GM20000 (cell line): ENCODE measurements at places on chromosomes 4 and X.

- DNase-seq, result no peak
These were observed 416.7 kb upstream of the MAOA start for GRCh38 chrX:43239356-43239755.

- no peak for DNase-seq
These were observed 274.1 kb upstream of the GK2 start for GRCh38 chr4:79682161-79682560.

- DNase-seq, result no peak
These were observed 174.6 kb upstream of the PGRMC2 start for GRCh38 chr4:128462103-128462783.

DNA sequence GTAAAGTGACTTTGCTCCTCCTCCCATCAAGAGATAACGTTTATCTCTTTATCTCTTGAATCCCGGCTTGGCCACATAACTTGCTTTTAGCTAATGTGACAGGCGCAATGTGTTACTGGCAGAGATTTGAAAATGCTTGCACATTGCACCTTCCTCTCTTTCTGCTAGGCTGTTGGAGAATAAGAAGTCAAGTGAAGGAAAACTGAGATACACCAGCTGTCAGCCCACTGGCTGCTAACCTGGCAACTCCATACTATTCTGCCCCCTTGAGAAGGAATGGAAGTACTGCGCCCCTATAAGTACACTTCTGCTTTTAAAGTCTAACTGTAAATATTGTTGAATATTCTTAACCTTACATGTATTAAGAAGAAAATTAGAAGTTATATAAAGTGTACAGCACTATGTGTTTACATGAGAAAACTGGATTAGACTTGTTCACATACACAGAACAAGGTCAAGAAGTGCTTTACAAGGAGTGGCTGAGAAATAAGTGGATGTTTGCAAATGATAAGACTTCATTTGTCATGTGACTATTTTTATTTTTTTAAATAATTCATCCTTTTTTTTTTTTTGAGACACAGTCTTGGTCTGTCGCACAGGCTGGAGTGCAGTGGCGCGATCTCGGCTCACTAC lies 424.5 kb upstream of the CTSO start:
- peak; percentile 34 for DNase-seq

- no peak for DNase-seq
These were observed 87.4 kb upstream of the SLC7A11 start for GRCh38 chr4:138329506-138330070.

DNA sequence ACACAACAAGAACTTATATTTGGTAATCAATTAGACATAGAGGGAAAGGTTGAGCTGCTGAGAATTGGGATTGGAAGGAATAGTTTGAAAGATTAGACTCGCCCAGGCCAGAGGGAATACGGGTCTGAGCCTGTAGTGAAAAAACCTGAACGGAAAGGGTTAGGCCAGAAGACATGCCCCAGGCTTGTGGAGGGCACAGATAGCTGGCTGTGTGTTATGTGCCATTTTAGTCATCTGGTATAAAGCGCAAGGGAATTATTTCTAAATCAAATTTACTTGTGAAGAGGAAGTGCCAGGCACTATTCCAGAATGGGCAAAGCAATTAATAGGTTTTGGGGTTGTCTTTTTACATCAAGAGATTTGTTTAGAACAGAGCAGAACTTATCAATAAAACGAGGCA lies 187.5 kb upstream of the ANKRD50 start:
- DNase-seq, result no peak

GRCh38 chrX:43661521-43662240 lies 5.6 kb downstream of the MAOA start:
- DNase-seq, result no peak

- DNase-seq, result no peak
These were observed 21.6 kb downstream of the LUZP4 start for GRCh38 chrX:115311139-115311538.

DNA sequence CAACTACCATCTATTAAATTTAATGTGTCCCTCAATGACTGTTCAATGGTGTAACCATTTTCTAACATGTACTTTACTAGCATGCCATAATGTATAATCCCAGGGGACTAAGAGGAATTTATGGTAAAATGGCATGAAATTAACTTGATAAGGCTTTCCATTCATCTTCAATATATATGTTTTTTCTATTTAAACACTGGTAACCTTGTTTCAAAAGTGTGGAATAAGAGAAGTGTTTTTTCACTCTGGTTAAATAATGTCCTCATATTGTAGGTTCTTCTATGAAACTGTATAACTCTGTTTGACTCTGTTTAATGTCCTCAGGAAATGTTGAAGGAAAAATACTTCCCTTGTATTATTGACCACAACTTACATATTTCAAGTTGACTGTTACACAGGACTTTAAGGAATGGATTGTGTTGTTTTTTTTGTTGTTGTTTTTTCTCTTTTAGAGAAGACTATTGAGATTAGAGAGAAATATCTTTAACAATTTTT lies 113.8 kb upstream of the ARSJ start:
- DNase-seq, result no peak

- no peak for DNase-seq
These were observed 75.5 kb upstream of the ADRA2C start for GRCh38 chr4:3690551-3691152.

GRCh38 chr4:30881985-30882384 lies 161.8 kb downstream of the PCDH7 start:
- no peak for DNase-seq

DNA sequence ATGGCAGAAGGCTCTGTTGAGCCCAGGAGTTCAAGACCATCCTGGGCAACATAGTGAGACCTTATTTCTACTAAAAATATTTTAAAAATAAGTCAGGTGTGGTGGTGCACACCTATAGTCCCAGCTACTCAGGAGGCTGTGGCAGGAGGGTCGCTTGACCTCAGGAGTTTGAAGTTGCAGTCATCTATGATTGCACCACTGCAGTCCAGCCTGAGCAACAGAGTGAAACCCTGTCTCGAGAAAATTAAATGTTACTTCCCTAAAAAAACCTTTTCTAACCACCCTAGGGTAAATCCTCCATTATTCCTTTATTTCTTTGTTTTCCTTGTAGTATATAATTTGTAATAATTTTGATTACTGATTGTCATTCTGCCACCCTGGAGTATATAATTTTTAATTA lies 7.9 kb downstream of the FAM200B start:
- DNase-seq, result no peak

DNA sequence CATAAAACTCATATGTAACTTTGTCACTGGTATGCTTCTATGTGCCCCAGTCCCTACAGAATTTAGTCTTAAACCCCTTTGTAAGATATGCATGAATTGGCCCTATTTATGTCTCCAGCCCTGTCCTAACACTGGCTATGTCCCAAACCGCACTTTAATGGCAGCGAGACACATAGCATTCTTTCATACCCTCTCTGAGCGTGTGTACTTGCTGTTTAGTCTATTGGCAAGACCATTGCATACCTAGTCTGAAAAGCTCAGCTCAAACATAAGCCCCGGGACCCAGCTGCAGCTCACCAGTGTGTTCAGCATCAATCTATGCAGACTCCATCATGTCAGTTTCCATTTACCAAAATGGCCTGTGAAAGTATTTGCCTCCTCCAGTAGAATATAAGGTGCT lies 1018.4 kb upstream of the TENM3 start:
- no peak for DNase-seq

DNA sequence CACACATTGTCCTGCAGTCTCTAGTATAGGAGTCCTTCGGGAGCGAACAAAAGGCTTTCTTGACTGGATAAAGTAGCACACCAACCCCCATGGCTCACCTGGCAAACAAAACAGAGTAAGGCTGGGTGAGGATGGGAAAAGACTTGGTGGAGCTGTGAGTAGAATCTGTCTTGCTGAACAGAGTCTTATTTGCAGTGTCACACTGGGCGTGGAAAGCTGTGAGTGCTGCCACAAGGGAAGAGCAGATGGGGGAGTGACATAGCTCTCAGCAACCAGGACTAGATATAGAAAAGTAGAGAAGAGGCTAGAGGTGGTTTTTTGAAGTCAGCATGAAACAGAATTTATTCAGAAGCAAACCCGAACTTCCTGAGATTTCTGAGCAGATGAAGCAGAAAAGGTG lies 137.2 kb upstream of the ESX1 start:
- DNase-seq, result no peak

- DNase-seq, result no peak
These were observed 71.2 kb downstream of the WDFY3 start for GRCh38 chr4:84895283-84895682.
